ENCODE measurements at places on chromosomes 7 and 10. TPM values are rescaled to one million over a fixed set of nuclear protein-coding genes. Genes with fewer than 3 reads are reported as not detected.
A peak's percentile ranks its signal among the peaks of the same experiment; 100 is the strongest.

Gene MACC1
- under 0.01 TPM for total RNA-seq

Gene TMEM168
- 22.8 TPM for total RNA-seq

Gene FKBP6
- total RNA-seq = not detected

Gene BMPER
- total RNA-seq = 6.5 TPM

DNA sequence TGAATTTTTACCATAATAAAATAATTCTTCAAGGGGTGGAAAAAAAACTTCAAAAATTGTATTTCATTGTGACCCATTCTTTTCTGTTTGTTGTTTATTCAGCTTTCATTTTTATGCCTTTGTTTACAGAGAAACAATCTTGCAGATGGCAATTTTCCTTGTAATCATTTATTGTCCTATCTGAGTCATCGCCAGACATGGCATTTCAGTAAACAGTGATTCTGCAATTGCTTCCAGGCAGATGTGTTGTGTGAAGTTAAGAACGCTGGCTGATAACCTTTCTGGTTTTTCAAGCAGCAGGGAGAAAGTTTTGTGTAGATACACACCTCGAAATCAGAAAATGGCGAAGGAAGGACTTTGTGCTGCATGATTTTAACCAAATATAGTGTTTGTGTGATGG, 80.7 kb upstream of the RPA3 start:
- no peak for DNase-seq
- H3K27me3 ChIP-seq = no peaks in the 10 kb centered on the region
- H3K27ac ChIP-seq = no peak overlapping the region
- no peaks in the 10 kb centered on the region for H3K4me1 ChIP-seq

DNA sequence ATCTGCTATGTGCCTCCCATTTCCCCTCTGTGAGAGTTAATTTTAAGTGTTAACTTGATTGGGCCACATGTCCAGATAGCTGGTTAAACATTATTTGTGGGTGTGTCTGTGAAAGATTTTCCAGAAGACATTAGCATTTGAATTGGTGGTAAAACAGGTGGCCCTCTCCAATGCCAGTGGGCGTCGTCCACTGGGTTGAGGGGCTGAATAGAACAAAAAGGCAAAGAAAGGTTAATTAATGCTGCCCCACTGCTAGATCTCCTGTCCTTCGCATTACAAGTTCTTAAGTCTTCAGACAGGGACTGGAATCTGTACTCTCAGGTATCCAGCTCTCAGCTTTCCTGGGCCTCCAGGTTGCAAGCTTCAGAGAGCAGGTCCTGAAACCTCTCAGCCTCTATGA, 1160.9 kb upstream of the LRRN3 start:
- H3K4me1 ChIP-seq = no peaks in the 10 kb centered on the region
- no peak overlapping the region for H3K4me3 ChIP-seq
- no peak for DNase-seq
- H3K27ac ChIP-seq = no peak overlapping the region

DNA sequence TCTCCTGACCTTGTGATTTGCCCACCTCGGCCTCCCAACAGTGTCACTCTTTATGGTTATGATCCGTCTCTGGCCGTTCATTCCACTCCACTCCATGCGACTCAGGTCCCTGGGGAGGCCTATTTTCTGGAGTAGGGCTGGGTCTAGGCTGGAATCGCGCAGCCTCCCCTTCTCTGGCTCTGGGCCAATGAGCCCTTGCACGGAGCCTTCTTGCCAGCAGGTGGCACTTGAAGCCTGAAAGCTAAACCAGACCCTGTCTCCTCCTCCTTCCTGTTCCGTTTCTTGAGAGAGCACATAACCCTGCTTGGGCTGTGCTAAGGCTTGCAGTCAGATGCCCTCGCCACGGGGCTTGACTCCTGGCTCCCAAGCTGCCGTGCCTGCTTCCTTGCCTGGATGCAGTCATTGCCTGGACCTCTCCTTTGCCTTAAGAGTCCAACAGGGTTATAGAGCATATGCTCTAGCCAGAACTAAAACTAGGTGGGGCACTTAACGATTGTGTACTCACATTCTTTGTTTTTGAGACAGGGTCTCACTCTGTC, 9.6 kb upstream of the DNAJB12 start:
- H3K36me3 ChIP-seq = peaks cover 25% of the 10 kb centered on the region
- peak; percentile 95 for DNase-seq
- H3K27me3 ChIP-seq = no peaks in the 10 kb centered on the region
- H3K27ac ChIP-seq = peak overlapping the region; percentile 48
- H3K4me1 ChIP-seq = peaks cover 10% of the 10 kb centered on the region

DNA sequence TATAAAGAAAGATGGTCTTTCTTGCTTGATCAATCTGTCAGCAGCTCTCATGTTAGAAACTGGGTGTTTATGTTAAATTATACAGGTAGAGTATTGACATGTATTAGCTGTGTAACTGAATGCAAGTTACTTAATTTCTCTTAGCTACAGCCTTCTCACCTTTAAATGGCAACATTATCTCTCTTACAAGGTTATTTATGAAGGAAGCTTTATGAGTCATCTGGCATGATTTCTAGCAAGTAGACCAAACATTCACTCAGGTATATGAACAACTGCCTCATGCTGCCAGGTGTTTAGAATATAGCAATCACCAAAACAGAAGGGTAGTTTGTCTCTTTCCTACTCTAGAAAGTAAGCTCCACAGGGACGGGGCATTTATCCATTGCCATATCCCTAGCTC, 8.5 kb downstream of the ARL4A start:
- no peak for DNase-seq
- peaks cover 5% of the 10 kb centered on the region for H3K4me1 ChIP-seq
- H3K4me3 ChIP-seq = no peak overlapping the region
- H3K27me3 ChIP-seq = no peaks in the 10 kb centered on the region
- no peaks in the 10 kb centered on the region for H3K36me3 ChIP-seq

- H3K36me3 ChIP-seq = no peaks in the 10 kb centered on the region
- H3K27ac ChIP-seq = no peak overlapping the region
- DNase-seq = no peak
- H3K4me3 ChIP-seq = no peak overlapping the region
These were observed 34.6 kb upstream of the PLPP4 start for GRCh38 chr10:120422457-120422856.

- H3K27ac ChIP-seq = no peak overlapping the region
- no peaks in the 10 kb centered on the region for H3K36me3 ChIP-seq
- no peak overlapping the region for H3K4me3 ChIP-seq
- DNase-seq = no peak
- H3K4me1 ChIP-seq = no peaks in the 10 kb centered on the region
These were observed 121.5 kb upstream of the RNF32 start for GRCh38 chr7:156519070-156519469.

GRCh38 chr10:110528224-110528996, 30.7 kb downstream of the DUSP5 start:
- no peak for DNase-seq
- H3K4me1 ChIP-seq = peaks cover 12% of the 10 kb centered on the region
- H3K27ac ChIP-seq = no peak overlapping the region
- no peak overlapping the region for H3K4me3 ChIP-seq

DNA sequence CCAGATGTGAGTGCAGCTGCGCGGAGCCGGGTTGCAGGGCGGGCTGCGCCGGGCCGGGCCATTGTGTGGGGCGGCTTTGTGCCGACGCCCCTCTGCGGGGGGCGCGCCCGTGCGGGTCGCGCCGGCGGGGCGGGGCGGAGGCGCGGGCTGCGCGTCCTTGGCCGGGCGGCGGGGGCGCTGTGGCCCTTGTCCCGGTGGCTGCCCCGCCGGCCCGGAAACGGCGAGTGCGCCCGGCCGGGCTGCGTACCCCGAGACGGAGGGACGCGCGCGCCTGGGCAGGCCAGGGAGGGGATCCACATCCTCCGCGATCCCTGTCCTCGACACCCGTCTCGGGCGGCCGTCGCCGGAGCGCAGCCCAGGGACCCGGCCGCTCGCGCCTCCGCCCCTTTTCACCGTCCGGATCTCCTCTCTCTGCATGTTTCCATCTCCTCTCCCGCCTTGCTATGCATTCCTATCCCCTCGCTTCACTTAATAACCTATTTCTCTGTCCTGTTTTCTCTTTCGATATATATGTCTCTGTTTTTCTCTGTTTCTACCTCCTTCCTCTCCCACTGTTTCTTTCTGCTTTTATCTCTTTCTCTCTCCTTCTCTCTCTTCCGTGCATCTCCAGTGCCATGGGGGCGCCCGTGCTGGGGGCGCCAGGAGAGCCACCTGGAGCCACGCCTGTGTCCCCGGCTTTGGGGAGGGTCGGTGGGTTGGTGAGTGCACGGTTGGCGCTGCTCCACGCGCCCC, 765 bp downstream of the PFKFB3 start:
- no peaks in the 10 kb centered on the region for H3K36me3 ChIP-seq
- peak overlapping the region; percentile 99 for H3K27ac ChIP-seq
- H3K27me3 ChIP-seq = no peaks in the 10 kb centered on the region
- peak overlapping the region; percentile 84 for H3K4me3 ChIP-seq
- peaks cover 61% of the 10 kb centered on the region for H3K4me1 ChIP-seq
- DNase-seq = no peak

- H3K36me3 ChIP-seq = no peaks in the 10 kb centered on the region
- H3K27ac ChIP-seq = no peak overlapping the region
- no peaks in the 10 kb centered on the region for H3K27me3 ChIP-seq
- peaks cover 6% of the 10 kb centered on the region for H3K4me1 ChIP-seq
- no peak for DNase-seq
These were observed 80.3 kb downstream of the BICC1 start for GRCh38 chr10:58593008-58593407.

All from esophagus muscularis mucosa (tissue), 4 donors.